HepG2 (cell line): ENCODE measurements at places on chromosomes 12 and 14. TPM values are rescaled to one million over a fixed set of nuclear protein-coding genes. Genes with fewer than 3 reads are reported as not detected.
A peak's percentile ranks its signal among the peaks of the same experiment; 100 is the strongest.

DNA sequence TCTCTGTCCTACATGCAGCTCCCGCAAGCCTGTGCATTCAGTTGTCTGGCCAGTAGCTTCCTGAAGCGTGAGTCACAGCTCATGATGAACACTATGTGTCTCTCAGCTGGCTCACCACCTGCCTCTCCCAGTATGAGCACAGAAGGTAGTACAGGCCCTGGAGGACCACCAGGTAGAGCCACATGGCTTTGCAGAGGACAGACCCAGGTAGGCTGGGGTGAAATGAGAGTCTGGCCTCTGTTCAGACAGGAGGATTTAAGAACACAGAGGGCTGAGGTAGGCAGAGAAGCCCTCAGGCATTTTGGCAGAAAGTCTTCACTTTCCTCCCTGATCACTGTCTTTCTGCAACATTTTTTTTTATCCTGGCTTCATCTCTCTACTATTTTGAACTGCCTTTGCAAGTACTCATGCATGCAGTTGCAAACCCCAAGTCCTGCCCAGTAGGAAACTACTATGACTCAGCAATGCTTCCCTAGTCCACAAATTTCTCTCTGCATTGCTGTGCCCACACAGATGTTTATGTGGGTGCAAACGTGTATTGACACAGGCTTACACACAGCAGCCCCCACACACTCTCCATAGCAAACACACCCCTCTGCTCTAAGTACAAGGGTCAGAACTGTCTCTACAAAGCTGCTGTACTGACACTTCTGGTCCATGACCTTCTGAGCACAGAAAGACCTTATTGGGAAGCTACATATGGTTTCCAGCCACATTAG is 7.2 kb upstream of the SDR9C7 start:
- peak; percentile 94 for DNase-seq

DNA sequence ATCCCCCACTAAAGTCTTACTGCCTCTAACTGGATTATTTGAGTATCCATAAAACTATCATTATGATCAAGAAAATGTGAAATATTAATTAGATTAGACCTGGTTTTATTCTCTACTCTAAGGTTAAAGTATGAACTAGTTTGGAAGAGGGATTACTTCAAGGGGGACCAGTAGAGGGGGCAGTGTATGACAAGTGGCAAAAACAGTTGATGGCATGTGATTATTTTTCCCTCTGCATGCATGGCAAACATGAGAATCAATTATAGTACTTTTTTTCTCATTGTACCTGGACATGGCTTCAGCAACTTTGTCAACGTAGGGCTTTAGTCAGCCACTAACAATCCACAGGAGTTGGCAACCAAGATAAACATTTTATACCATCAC is 145.0 kb upstream of the SLC38A2 start:
- no peak for DNase-seq

DNA sequence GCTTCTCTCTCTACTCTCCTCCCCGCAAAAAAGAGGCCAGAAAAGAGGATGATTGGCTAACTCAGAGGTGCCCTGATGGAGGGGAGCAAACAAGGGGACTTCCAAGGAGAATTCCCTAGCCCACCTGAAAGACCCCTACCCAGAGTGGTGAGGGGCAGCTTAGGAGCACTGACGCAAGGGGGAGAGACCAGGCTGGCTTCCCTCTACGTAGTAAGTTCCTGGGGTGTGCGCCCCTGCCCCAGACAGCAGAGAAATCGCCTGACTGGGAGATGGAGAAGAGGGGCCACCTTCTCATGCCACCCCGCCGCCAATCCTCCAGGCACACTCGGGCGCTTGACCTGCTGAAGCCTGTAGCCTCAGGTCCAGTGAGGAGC is 2.1 kb upstream of the DIO3 start:
- DNase-seq: no peak

GRCh38 chr14:91418387-91419043 is 895 bp upstream of the CCDC88C start:
- peak; percentile 38 for DNase-seq

GRCh38 chr14:96189281-96189711 is 15.3 kb upstream of the BDKRB2 start:
- DNase-seq: no peak

DNA sequence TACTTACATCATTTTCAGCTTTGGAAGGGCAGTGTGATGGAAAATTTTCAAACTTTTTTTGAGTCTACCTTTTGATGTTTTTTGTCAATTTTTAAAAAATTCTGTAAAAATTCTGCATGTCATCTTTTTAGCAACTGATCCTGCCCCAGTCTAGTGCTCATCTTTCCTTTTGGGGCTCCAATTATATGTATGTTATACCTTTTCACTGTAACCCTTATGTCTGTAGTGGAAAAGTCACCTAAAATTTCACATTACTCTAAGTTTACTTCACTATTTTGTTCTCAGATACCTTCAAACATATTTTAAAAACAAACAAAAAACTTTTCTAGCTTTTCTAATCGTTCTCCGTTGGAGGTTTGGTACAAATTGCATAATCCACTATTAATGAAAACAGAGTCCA is 32.5 kb upstream of the MYRFL start:
- DNase-seq: no peak

The TMTC2 gene
- total RNA-seq: 0.25 and 0.55 TPM in 2 replicates

The RESF1 gene
- total RNA-seq: 16.8 and 19.6 TPM in 2 replicates
